ENCODE measurements at places on chromosomes 16 and 17.

- no peak for DNase-seq
Measured at GRCh38 chr16:24653725-24654124, 75.7 kb upstream of the TNRC6A start.

DNA sequence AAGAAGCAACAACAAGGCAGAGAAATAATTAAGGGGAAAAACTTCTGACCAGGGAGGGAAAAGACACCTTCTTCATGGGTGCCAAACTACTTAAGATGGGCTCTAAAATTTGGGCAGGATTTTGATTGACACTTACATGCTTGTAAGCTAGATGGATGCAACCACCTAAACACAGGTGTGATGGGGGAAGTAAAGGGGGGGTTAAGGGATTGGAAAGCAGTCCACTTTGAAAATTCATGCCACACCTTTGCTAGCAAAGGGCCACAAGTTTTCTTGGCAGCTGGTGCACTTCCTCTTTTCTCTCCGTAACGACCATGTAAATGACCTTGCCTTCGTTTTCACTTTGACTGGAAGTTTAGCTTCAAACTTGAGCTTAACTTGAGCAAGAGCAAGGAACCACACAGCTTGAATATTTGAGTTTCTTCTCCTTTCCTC, 14.3 kb upstream of the PRKAR1A start:
- no peak for DNase-seq

- DNase-seq = no peak
Measured at GRCh38 chr17:50304781-50305404, 30.6 kb downstream of the TMEM92 start.

DNA sequence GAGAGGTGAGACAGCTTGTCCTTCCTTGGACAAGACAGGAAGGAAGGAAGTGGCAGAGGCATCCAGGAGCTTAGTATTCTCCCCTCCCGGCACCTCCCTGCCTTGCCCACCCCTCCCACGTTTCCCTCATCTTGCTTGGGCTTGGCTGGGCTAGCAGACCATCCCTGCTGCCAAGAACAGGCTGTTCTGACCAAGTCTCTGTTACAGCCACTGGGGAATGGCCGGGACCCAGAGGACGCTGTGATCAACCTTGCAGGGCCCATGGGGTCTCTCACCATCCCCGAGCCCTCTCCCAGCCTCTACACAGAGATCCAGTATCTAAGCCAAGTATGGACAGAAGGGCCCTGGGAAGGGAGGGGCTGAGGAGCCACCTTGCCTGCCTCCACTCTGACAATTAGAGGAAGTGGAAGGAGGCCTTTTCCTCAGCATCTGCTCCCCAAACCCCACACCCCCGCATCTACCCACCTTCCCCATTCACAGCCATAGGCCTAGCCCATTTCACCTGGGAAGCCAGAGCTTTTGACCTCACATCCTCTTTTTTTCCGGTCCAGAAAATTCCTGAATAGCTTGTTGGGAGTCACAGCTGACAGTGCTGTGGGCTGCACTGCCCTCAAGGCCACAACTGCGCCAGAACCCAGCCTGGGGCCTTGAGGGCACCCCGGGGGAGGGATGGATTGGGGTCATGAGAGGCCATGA, 14.1 kb downstream of the CD300LG start:
- no peak for DNase-seq

GRCh38 chr16:70651524-70651923, 5.2 kb downstream of the IL34 start:
- no peak for DNase-seq

Data from stimulated activated CD4-positive, alpha-beta T cell treated with anti-CD3 and anti-CD28 coated beads, Interleukin-2, amount 100 ng/mL, for 4 hours (primary cell).